ENCODE measurements at places on chromosomes 5 and 9.

DNA sequence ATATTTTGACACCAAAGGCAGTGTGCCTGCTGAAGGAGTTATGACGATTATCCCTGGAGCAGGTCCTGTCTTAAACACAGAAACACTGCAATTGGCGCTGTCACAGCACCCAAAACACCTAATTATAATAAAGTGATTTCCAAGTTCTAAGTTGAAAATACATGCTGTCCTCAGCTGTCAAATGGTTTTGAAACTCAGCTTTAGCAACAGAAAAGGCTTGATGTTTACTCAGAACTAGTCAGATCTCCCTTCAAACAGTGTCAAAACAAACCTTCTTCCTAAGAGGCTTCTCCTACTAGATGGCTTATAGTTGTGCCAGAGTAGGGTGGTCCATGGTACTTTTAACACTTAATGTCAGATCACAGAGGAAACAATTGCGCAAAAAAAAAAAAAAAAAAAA is 87.2 kb upstream of the IRX1 start:
- no peak for DNase-seq
- no peaks in the 10 kb centered on the region for H3K27me3 ChIP-seq
- H3K4me1 ChIP-seq = no peaks in the 10 kb centered on the region
- H3K4me3 ChIP-seq = no peak overlapping the region
- no peak overlapping the region for H3K27ac ChIP-seq

DNA sequence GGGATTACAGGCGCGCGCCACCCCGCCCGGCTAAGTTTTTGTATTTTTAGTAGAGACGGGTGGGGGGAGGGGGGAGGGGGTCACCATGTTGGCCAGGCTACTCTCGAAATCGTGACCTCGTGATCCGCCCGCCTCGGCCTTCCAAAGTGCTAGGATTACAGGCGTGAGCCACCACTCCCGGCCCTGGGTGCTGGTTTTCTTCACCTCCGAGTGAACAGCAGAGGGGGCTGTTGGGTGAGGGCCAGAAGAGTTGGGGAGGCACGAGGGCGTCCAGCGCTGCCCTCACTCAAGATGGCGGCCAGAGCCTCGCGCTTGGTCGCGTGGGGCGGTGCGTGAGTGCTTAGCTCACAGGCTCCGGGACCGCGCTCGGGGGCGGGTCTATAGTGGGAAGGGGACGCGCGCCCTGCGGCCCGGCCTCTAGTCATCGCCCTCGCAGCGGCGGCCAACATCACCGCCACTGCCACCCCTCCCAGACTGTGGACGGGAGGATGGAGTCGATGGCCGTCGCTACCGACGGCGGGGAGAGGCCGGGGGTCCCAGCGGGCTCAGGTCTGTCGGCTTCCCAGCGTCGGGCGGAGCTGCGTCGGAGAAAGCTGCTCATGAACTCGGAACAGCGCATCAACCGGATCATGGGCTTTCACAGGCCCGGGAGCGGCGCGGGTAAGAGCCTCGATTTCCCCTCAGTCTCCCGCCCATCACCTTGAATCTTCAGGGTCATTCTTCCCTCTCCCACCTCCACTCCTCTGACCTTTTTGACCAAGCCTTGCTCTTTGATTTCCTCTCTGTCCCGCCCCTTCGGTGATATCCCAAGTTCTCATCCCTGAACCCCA is at the start of gene CAMLG:
CAMLG (plus strand) TSS at position 416 of the 830 bp plus-strand sequence; CDS start at position 489, 73 bp downstream.
- no peaks in the 10 kb centered on the region for H3K27me3 ChIP-seq
- peak within 1 kb of the TSS; percentile 85 for H3K4me3 ChIP-seq

- DNase-seq = no peak
- H3K4me3 ChIP-seq = no peak overlapping the region
- no peaks in the 10 kb centered on the region for H3K27me3 ChIP-seq
- no peak overlapping the region for H3K27ac ChIP-seq
- H3K4me1 ChIP-seq = no peaks in the 10 kb centered on the region
Observed at GRCh38 chr5:18072600-18072999, 438.3 kb downstream of the TAF11L14 start.

- H3K27me3 ChIP-seq = no peaks in the 10 kb centered on the region
- H3K36me3 ChIP-seq = no peaks in the 10 kb centered on the region
- no peak overlapping the region for H3K27ac ChIP-seq
Observed at GRCh38 chr5:30725073-30725472, 468.4 kb upstream of the CDH6 start.

- H3K4me3 ChIP-seq = no peak overlapping the region
- peaks cover 3% of the 10 kb centered on the region for H3K27me3 ChIP-seq
- H3K27ac ChIP-seq = no peak overlapping the region
- no peaks in the 10 kb centered on the region for H3K36me3 ChIP-seq
- no peaks in the 10 kb centered on the region for H3K4me1 ChIP-seq
Observed at GRCh38 chr5:137734962-137735554, 831 bp downstream of the KLHL3 start.

GRCh38 chr9:134551644-134552348 is 89.8 kb upstream of the COL5A1 start:
- no peaks in the 10 kb centered on the region for H3K36me3 ChIP-seq
- DNase-seq = peak; percentile 94
- H3K4me3 ChIP-seq = no peak overlapping the region
- H3K27me3 ChIP-seq = no peaks in the 10 kb centered on the region
- H3K4me1 ChIP-seq = peaks cover 38% of the 10 kb centered on the region
- peak overlapping the region; percentile 78 for H3K27ac ChIP-seq
